Fibroblast of mammary gland (primary cell): ENCODE measurements at places on chromosomes 6 and 20.

- peak; percentile 26 for DNase-seq
Measured at GRCh38 chr6:72624557-72625160, 2.8 kb downstream of the KCNQ5 start.

GRCh38 chr6:105301756-105302616 lies 100.9 kb downstream of the PREP start:
- no peak for DNase-seq

- DNase-seq: no peak
Measured at GRCh38 chr6:115948751-115949150, 111.9 kb downstream of the FRK start.

- peak; percentile 74 for DNase-seq
Measured at GRCh38 chr6:53986165-53986720, 125.0 kb upstream of the MLIP start.

- peak; percentile 72 for DNase-seq
Measured at GRCh38 chr6:1082285-1082935, 229.5 kb upstream of the FOXQ1 start.

DNA sequence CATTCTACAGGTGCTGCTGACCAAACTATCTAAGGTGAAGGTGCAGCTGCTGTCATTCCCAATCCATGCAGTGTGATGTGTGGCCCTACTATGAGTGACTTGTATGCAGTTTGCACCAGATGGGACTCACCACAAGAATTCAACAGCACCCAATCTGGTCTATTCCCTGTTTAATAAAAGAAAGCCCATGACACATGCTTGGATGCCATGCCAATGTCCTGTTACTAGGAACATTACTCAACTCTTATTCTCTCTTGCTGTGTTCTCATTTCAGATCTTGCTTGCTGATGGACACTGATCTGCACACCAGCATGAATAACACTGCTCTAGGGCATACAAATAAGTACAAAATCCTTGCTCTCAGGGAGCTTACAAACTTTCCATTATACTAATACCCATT lies 221.6 kb upstream of the CDYL start:
- no peak for DNase-seq

DNA sequence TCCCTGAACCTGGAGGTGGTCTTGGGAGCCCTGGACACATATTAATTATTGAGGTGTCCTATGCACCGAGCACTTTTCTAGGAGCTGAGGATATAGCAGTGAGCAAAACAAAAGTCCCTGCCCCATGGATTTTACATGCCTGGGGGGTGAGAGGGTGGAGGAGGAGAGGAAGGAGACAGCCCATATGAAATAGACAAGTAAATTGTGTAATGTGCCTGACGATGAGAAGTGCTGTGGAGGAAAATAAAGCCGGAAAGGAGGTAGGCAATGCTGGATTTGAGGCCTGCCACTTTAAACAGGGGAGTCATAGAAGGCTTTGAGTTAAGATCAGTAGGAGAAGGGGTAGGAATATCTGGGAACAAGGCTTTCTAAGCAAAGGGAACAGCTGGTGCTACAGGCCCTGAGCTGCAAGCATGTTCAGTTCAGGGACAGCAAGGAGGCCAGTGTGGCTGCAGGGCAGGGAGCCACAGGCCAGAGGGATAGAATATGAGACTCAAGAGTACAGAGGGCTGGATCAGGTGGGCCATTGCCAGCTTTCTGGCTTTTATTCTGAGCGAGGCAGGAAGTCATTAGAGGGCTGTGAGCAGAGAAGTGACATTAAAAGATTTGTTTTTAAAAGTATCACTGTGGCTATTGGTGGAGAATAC lies 19.1 kb upstream of the MYLIP start:
- DNase-seq: no peak

DNA sequence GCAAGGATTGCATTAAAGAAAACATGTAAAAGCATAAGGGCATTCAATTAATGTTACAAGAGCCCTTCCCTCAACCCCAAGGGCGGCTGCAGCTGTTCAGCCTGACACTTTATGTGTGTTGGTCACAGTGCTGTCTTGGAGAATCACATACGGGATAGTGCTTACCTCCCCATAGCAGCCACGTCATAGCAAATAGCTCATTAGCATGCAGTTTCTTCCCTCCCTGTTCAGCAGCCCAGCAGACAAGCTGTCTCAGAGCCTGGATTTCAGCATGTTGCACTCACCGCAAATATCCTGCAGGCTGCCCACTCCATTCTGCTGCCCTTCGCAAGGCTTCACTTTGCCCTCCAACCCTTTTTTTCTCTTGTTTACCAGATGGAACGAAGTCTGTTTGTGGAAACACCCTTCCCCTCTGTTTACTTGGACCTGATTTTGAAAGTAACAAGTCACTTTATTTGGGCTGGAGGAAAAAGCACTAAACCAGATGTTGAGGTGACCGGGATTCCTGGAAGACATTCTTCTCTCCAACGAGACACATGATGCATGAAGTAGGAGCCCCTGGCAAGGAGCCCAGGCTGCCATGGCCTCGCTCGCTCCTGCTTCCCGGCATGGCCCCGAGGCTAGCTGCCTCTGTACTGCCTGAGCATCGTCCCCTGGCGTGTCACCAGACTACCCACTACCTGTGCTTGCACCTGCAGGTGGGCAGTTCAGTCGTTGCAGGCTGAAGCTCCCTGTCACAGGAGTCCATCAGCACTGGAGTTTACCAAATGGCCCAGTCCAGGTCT lies 151.6 kb upstream of the GMDS start:
- DNase-seq: peak; percentile 60

DNA sequence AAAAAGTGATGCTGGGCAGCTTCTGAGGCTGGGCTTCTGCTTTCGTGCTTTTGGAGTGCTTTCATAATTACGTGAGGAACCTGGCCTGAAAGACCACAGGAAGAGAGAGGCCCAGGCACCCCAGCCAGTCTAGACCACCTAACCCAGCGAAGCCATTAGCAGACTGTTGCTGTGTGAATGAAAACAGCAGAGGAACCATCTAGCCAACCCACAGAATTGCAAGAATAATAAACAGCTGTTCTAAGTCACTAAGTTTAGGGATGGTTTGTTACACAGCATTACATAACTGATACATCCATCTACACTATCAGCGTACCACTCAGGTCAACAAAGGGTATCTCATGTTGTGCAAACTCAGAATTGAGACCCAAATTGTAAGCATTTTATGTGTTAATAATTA lies 34.5 kb downstream of the FGD2 start:
- DNase-seq: no peak

- no peak for DNase-seq
Measured at GRCh38 chr6:82385546-82385945, 21.9 kb downstream of the TPBG start.

GRCh38 chr6:30127238-30128093 lies 8.5 kb upstream of the TRIM40 start:
- DNase-seq: no peak

- DNase-seq: no peak
Measured at GRCh38 chr20:38728191-38728781, 4.0 kb downstream of the SLC32A1 start.

DNA sequence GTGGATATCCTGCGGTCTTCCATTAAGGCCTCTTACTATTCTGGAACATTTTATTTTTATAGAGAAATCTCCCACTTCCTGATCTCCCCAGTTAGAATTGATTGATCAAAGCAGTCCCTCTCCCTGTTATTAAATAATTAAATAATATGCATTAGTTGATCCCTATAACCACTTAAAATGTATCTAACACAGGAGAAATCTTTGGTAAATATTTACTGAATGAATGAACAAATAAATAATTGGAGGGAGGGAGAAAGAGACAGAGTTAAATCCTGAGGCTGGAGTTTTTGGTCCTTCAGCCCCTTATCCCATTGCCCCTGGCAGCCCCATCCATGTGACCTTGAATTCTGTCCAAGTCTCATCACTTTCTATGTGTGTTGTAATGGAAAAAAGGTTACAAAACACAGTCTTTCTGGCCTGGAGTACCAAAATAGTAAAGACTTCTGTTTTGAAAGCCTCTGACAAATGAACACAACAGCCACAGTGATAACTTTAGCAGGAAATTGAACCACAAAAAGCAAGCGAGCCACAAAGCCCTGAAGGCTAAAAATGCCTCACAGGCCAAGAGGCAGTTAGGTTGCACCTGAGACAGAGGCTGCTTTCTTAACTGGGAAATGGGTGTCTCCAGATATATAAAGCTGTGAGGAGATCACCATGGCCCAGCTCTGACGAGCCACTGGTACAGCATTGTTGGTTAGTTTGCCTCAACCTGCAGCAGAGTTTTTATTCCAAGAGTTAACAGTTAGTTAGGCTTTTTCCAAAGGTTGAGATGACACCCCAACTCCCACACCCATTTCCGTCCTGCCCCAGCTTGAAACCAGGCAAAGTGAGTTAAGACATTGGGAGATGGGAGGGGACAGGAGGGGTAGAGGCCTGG lies 11.3 kb downstream of the NT5E start:
- DNase-seq: peak; percentile 70

GRCh38 chr6:119079283-119079809 lies 882 bp upstream of the FAM184A start:
- peak; percentile 77 for DNase-seq

DNA sequence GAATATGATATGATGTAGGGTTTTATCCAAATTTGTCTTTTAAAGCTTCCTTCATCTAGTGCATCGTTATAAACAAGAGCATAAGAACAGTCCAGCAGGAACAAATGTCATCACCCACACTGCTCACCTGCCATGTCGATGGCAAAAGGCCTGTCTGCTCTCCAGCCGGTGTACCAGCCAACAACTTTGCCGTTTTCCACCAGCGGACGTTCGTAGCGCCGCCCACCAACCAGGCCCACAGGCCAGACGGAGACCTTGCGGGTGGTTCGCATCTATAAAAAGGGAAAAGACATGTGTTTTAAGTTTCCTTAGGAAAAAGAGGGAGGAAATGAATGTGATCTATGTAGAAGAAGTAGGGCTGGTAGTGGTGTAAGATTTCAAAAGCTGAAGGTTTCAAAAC lies 62.9 kb downstream of the B3GAT2 start:
- DNase-seq: no peak

DNA sequence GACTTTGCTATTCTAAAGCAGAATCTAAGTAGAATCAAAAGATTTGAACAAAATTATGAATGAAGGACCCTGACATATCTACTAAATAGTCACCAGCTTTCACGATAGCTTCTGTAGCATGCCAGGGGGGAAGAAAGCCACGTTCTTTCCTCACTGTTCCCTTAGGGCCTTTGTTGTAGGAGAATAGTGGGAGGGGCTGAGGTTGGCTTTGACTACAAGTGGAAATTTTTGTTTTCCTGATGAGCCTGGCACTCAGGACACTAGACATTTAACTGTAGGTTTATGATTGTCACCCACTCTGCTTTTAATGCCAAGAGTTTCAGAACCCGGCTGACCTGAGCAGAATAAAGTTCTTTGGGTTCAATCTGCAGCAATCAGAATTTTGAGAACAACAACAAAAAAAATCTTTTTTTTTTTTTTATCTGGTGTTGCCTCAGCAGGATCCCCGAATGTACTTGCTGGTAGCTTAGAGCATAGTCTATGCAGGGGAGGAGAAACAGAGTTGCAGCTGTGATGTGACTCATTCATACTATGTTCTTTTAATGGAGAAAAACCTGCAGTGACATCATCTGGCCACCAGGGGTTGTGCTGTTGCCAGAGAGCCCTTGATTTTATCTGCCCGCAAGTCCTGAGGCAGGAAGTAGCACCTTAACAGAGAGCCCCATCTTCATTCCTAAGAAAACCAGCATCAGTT lies 38.5 kb downstream of the TPD52L1 start:
- peak; percentile 89 for DNase-seq

- DNase-seq: no peak
Measured at GRCh38 chr6:97524811-97525210, 241.8 kb upstream of the MMS22L start.

DNA sequence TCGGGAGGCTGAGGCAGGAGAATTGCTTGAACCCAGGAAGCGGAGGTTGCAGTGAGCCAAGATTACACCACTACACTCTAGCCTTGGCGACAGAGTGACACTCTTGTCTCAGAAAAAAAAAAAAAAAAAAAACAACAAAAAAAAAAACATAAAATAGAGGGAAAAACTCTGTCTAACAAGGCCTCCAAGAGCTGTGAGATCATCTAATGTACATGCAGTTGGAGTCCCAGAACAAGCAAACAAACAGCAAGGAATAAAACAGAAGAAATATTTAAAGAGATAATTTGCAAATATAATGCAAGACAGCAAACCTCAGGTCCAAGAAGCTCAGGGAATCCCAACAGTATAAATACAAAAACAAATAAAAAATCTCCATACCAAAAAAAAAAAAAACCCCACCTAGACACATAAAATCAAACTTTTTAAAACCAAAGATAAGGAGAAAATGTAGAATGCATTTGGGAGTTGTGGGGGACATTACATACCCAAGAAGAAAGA lies 35.0 kb upstream of the CCR6 start:
- DNase-seq: no peak

- DNase-seq: no peak
Measured at GRCh38 chr20:13694420-13695150, 55.9 kb upstream of the TASP1 start.

GRCh38 chr20:61846741-61847419 lies 218.8 kb downstream of the TAF4 start:
- DNase-seq: no peak

- DNase-seq: peak; percentile 45
Measured at GRCh38 chr20:1465470-1466210, 1.0 kb downstream of the NSFL1C start.

DNA sequence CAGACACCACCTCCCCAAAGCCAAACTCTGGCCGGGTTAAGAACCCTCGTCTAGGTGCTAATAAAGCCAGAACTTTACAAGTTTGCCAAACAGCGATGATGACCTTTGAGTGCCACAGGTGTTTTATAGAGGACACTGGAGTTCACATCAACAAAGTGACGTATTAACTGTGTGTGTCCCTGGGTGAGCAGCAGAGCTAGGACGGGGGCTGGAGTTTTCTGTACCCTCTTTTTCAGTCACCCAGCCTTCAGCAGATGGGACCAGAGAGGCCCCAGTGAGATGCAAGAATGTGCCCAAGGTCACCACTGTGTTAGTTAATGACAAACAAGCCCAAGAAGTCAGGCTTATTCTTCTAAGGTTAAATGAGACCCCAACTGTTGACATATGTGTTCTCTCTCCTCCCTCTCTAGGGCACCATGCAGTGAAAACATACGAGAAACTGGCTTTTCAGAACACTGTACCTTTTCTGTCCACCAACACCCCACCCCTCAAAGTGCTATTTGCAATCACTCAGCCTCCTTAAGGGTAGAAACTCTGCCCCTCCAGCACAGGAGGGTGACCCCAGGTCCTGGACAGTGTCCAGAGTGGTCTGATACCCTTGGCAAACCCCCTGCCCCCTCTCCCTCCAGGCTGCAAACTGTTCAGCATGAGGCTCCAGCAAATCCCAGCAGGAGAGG lies 5.2 kb downstream of the SDC4 start:
- no peak for DNase-seq

DNA sequence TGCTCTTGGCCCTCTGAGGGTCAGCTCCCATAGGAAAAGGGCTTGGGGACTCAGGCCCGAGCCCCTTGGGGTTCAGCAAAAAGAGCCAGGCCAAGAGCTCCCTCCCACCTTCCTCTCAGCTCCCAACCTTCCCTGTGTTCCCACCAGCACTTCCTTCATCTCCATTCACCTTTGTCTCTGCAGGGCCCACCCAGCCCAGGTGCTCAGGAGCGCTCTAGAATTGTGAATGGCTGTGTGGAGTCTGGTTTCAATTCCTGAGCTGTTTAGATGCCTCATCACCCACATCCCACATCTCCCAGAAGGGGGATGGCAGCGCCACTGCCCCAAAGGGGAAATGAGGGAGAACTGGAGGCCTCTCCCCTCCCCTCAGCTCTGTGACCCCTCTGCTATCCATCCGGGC lies 7.7 kb downstream of the GRM4 start:
- DNase-seq: no peak
